ENCODE measurements at places on chromosomes 1 and 21.

DNA sequence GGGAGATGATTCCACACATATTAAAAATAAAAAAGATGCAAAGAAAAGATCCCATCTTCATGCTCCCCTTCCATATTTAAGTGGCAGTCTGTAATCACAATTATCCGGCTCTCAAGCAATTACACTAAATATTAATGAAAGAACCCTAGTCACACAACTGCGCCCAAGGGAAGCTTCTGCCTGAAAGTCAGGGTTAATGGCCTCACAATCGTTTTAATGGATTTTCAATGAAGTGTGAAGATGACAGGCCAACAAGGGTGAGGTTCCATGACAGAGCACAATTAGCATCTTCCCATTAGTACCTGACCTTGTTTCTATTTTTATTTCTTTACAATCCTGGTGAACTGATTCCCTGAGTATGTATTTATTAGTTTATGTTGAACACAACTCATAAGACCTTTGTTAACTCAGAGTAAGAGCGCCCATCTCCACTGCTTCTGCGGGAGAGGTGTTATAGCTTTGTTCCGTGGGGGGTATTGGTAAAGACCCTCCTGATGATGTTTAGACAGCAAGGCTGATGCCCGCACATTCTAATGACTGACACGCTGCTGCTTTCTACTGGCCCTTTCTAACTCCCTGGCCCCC lies 80.9 kb downstream of the IER5 start:
- DNase-seq = no peak

DNA sequence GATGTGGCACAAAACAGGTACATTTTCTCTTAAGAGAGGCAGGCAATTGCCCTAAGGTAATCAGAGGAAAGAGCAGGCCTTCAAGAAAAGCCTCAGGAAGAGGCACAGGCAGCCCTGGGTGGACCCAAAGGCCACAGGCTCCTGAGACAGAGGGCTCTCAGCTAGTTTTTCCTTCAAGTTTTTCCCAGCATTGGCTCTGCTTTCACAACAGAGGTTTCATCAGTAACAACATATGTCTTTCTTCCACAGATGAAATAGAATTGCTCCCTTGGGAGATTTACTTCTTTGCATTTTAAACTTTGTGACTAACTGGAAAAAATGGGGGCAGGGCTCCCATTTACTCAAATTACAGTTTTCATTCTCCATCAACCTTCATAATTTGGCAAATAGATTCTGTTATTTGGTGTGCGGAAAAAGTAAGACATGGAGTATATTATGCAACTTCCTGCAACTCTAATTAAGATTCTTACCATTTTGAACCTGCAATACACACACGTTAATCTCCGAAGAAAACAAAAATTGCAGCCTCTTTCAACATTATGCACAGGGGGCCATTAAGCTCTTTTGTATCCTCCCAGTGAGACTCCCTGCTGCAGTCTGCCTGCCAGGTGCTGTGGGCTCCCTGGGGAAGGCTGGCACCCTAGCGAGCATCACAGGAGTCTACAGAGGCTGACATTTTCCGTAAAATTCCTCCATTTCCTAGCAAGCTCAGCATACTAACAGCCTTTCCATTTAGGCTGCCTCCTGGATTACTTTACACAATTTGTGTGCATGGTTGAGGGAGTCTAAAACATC lies 282.3 kb downstream of the USH2A start:
- no peak for DNase-seq

GRCh38 chr21:29056005-29056404 lies 17.4 kb downstream of the CCT8 start:
- no peak for DNase-seq

DNA sequence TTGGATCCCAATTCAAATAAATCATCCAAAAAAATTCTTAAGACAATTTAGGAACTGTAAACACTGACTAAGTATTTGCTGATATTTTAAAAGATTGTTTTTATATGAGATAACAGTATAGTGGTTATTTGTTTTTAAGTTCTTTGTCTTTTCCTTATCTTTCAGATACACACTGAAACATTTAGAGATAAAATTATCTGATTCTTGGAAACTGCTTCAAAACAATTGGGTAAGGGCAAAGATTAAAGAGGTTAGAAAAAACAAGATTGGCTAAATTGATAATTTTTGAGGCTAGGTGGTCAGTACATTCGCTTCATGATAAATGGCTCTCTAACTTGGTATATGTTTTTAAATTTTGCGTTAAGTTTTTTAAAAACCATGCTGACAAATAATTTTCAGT lies 117.3 kb downstream of the PSMG1 start:
- DNase-seq = no peak

DNA sequence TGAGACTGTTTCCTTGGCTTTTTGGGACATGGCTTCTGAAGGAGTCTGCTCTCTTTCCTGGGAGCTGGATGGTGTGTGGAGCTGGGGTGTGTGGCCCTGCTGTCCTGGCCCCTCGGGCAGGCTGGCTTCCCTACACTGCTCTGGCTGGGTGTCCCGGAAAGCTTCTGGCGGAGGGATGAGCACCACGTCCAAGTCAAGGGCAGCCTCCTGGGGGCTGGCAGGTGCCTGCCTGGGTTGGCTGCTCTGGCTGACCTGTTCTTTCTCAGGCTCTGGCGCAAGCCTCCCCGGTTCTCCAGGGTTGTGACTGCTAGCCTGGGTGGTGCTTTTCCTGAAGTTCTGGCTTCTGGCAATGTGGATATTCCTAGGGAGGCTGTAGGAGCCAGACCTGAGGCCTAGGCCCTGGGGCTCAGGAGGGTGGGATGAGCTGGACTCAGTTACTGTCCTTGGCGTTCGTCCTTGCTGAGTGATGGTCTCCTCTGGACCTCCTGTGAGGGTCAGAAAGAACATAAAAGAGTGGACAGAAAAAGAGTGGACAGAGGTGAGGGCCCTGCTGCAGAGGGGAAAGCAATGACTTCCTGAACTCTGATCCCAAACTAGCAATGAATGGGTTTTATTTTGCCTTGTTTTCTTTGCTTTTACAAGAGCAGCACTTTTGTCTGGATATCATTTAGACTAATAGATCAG lies 9.4 kb downstream of the C1orf116 start:
- DNase-seq = no peak

- no peak for DNase-seq
Measured at GRCh38 chr1:180269645-180270529, 39.8 kb downstream of the LHX4 start.

DNA sequence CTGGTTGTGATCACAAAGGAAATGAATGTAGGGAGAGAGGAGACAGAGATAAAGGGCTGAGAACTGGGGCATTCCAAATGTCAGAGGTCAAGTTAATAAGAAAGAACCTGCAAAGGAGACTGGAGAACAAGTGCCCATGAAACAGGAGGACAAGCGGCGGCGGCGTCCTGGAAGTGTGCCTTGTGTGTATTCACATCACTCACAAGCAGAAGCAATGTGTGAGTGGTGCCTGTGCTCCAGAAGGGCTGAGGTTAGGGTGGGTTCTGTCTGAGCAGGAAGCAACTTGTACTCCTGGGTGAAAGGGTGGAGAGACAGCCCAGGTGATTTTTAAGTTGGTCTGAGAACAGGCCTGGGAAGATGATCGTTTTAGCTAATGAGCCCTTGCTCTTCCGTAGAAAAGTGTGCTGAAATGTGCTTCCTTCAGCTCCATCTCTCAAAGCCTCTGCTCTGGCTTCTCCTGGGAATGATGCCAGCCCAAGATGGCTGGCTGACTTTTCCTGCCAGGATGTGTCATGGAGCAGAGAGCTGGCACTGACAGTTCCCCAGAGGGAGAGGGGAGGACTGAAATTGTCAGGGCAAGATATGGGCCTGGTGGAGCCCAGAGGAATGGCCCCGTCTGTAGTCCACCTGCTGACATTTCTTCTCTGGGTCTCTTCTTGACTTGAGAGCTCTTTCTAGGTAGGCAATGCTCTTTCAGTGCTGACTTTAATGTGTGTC lies 25.1 kb upstream of the PLEKHA6 start:
- DNase-seq = no peak

- DNase-seq = peak; percentile 88
Measured at GRCh38 chr1:108692724-108693655, 880 bp downstream of the PRPF38B start.

GRCh38 chr1:71621785-71622184 lies 541.0 kb upstream of the ZRANB2 start:
- DNase-seq = no peak

DNA sequence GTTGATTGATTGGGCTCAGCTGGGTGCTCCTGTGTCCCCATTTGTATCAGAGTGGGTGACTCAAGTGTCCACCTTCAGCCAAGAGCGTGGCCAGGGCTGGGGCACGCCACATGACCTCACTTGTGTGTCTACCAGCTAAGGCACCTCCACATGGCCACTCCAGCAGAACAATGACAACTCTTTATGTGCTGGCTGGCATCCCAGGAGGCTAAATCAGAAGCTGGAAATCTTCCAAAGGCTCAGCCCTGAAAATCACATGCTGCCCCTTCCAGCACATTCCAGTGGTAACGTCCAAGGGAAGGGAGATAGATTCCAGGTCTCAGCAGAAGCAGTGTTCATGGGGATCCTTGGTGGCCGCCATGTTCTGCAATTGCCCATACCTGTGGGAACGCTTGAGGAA lies 585.5 kb downstream of the AJAP1 start:
- no peak for DNase-seq

DNA sequence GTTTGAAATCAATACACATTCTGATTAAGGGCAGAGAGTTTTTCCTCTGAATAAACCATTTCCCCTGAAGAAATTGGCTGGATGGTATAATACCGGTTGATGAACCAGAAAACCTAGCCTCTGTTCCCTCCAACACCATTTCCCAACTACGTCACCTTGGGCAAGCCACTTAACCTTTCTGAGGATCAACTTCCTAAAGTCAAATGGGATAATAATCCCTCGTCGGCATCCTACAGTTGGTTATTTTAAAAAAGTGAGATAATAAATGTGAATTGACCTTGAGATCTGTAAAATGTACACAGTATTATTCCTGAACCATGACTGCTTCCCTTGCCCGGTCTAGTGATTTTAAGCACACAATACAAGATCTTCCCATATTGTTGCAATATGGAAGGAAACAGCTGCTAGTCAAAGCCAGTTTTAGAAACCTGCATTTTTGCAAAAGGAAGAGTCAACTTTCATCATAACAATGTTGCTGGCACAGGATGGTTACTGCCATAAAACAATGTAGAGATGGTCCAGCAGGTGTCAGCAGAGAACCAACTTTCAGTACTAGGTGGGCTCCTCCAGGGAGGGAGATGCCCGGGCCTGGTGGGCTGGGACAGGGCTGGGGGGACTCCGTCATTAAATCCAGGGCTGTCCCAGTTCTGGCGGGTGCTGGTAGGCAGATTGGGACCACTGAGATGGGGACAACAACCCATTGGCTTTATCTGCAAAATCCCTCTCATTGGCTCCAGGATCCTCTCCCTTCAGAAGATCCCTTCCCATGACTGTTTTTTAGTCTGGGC lies 5.2 kb upstream of the HLX start:
- DNase-seq = no peak

GRCh38 chr1:154844297-154844681 lies 25.8 kb downstream of the KCNN3 start:
- no peak for DNase-seq

GRCh38 chr1:96722161-96722922 lies 758 bp downstream of the PTBP2 start:
- no peak for DNase-seq

GRCh38 chr1:218284377-218284916 lies 646 bp upstream of the RRP15 start:
- DNase-seq = no peak
